Stimulated activated CD8-positive, alpha-beta memory T cell treated with anti-CD3 and anti-CD28 coated beads, Interleukin-4, amount 100 ng/mL, for 4 hours (primary cell): ENCODE measurements at places on chromosomes 1 and 21.

- DNase-seq: no peak
These were observed 150.9 kb downstream of the KCNJ6 start for GRCh38 chr21:37765221-37765900.

DNA sequence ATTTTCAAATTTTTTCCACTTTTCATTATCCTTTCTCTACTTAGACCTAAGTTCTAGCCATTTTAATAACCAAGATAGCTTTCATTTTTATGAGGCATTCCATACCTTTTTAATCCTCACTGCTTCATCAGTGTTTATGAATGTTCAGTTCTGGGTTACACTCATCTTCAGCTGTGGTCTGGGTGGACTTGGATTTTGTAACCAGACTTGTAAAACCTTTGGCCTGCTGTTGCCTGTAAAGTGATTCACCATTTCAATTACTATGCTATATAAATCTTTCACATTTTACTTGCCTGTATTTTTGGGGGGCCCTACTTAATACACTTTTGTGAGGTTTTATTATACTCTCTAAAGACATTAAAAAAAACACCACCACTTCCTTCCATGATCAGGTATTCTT lies 46.2 kb downstream of the USP25 start:
- no peak for DNase-seq

DNA sequence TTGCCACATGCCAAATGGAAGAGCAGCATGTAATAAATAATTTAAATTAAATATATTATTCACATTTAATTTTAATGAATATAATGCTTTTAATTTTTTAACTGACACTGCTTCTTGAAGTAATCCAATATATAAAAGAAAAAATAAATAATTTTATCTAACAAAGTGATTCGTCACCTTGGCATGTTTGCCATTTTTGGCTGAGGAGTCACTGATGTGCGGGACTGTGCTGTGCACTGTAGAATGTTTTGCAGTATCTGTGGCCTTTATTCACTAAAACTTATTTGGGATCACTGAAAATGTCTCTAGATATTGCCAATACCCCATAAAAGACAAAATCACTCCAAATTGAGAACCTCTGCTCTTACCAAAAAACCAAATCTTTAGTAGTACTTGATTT lies 807.8 kb downstream of the BRINP3 start:
- DNase-seq: no peak

DNA sequence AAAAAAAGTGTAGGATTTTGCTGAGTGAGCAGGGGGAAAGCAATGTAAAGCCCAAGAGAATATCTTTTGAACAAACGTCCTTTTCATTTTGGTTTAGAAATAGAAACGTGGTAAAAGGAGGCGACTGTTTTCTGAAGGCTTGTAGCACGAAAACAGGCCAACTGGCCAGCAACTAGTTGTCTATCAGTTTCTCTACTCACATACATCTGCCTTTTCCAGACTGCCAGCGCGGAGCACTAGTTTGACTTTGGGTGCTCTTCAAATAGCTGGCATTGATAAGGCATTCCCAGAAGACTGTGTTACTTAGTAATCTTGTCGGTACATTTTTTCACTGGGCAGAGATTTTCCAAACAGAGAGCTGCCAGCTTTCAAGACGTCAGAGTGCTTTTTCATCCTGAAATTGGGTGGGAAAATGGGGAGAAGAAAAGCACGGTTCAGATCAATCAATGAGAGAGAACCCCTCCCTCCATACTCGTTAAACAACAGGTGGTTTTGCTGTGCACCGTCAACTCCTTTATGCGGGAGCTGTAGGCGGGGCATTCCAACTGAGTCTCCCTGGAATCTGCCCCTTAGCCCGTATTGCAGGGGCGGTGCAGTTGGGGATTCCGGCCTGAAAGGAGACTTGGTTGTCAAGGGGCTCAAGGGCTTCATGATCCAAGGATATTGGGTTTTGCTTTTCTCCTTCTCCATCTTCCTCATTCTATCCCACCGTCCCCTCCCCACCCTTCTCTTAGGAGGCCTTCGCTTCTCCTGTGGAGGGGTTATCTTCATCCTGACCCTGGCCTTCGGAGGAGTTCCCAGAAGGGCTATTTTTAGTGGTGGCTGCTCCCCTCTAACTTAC lies 884 bp upstream of the LRRC8C start:
- DNase-seq: no peak

- no peak for DNase-seq
These were observed 140.0 kb downstream of the SPATA46 start for GRCh38 chr1:162236618-162237017.

- no peak for DNase-seq
These were observed 3.6 kb upstream of the SERBP1 start for GRCh38 chr1:67433837-67434236.
